Left lobe of liver (tissue), 2 donors: ENCODE measurements at places on chromosomes 13 and 19. TPM values are rescaled to one million over a fixed set of nuclear protein-coding genes. Genes with fewer than 3 reads are reported as not detected.

CFAP97D2 gene
- total RNA-seq: not detected

GRCh38 chr19:313988-314815 is 23.0 kb upstream of the PLPP2 start:
- no peak for DNase-seq

- no peak for DNase-seq
Observed at GRCh38 chr19:3573162-3573857, 566 bp downstream of the HMG20B start.

FPR3 gene
- 1.6 TPM for total RNA-seq

GRCh38 chr13:20998649-20999415 is 62.6 kb downstream of the LATS2 start:
- no peak for DNase-seq

LIM2 gene
- not detected for total RNA-seq

SLC25A41 gene
- total RNA-seq: 0.18 TPM

- no peak for DNase-seq
Observed at GRCh38 chr13:19519049-19519448, 42.3 kb downstream of the TPTE2 start.

- DNase-seq: no peak
Observed at GRCh38 chr13:41785402-41786172, 175.3 kb downstream of the VWA8 start.

DNA sequence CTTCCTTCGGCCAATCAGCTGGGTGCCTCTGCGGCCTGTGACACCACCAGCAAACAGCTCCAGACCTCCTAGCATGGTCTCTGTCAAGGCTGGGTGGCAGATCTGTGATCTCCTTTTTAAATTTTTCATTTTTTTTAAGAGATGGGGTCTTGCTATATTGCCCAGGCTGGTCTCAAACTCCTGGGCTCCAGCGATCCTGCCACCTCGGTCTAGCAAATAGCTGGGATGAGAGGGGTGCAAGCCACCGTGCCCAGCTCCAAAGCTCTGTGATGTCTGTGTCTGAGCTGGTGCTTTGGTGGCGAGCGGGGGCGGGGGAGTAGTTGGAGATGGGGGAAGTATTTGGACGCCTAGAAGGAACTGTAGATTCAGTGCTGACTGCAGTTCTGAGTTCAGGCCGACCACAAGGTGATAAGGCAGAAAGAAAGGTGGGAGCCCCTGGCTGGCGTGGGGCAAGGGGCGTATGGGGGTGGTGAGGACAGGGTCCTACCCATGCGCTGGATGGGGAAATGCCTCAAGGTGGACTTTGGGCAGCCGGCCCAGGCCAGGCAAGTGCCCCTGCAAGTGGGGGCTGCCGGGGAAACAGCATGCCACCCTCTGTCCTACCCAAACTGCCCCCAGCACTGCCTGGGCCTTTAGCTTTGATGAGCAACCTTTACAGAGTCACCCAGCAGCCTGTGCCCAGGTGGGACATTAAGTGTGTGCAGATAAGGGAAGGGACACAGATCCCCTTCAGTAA is 5.5 kb downstream of the DPP9 start:
- no peak for DNase-seq

- no peak for DNase-seq
Observed at GRCh38 chr19:1411255-1412191, 4.1 kb downstream of the DAZAP1 start.

- no peak for DNase-seq
Observed at GRCh38 chr13:78238911-78239310, 320.3 kb upstream of the EDNRB start.

DNA sequence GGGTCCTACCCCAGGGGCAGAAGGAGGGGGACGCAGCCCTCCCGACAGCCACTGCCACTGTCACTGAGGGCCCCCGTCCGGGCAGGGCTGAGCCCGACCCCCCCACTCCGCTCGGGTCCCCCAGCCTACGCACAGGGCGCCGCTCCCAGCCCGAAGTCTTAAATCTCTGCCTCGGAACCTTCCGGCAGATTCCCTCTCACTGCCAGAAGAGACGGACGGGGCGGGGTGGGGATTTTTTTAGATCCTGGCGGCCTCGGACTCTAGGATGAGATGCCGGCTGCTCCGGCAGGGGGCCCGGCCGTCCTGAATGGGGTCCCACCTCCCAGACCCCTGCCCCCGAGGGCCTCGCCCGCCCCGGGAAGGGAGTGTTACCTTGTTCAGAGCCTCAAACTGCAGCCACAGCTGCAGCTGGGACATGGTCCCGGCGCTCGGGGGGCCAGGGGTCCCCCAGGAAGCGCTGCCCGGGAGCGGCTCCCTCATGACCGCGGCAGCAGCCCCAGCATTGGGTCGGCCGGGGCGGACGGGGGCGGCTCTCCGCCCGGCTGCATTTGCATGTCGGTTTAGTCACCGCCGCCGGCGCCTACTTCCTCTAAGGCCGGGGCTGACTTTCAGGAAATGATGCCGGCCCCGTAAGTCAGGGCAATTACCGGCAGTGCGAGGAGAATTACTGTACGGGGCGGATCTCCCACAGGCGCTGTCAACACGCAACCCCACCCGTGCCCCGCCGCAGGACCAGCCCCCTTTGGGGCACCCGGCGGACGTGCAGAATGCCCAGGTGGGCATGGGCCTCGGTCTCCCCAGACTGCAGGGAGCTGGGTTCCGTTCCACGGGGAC is 28.1 kb downstream of the GPX4 start:
- DNase-seq: no peak

PALM3 gene
- total RNA-seq: 42.7 TPM

CLEC11A gene
- 2.8 TPM for total RNA-seq

HCN2 gene
- total RNA-seq: 0.30 TPM

- DNase-seq: no peak
Observed at GRCh38 chr19:1945899-1946298, 4.9 kb downstream of the CSNK1G2 start.

B3GNT3 gene
- 1.2 TPM for total RNA-seq

GRCh38 chr19:40200341-40201099 is 9.3 kb downstream of the MAP3K10 start:
- DNase-seq: no peak

PSG1 gene
- not detected for total RNA-seq

WDR62 gene
- 0.48 TPM for total RNA-seq

DNA sequence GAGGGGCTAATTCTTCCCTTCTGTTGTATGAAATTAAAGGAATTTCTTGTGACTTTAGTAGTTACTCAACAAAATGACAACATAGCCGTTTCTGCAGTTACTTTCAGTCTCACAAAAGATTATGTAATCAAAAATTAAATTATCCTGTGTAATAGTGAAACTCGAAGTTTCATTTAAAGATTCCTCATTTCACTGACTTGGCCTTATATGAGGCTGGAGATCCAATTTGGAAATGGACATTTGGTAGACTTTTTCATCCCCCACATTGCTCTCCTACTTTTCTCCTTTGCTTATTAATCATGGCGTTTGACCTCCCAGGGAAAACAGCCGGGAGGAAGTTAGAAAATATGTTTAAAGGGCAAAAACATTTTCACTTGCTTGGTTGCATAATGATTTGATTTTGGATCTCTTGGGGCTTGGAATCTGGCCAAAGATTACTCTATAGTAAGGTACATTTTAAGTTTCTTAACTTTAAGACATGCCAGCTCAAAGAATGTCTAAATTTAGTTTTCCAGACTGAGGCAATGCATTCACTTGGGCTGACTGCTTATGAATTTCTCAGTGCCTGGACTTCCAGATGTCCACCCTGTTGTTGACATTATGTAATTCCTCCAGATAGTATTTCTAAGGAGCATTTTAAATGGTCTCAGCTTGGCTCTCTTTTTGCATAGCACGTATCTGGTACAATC is 1364.9 kb upstream of the MIR17HG start:
- DNase-seq: no peak

DNA sequence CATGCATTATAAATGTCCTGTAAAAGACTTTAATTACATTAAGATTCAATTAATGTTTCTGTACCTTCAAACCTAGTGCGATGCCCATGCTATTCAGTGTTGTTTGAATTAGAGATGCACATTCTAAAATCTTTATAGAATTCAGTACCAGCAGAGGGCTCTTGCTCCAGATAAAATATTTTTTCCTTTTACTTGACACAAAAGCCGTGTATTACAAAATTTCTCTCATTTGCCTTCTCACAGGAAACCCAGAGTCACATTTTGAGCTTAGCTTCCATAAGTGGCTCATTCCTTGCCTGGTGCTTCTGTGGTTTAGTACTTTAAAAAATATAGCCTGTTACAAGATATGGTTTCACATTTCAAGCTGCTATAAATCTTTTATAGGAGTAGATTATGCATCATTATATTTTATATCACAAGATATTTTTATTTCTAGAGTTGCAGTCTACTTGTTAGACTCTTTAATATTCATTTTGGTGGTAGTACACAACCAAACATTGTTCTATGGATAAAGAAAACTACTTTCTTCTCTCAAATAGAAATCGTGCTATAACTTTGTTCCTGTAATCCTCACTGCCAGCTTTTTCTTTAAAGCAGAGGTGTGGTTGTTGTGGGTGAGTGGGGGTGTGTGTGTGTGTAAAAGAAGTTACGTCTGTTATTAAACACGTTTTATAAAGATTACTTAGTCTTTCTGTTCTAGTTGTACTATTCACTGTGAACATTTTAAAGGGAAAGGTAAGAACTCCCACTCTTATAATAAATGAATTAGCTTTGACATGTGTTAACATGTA is 101.4 kb downstream of the RNF17 start:
- DNase-seq: no peak

UGGT2 gene
- 7.3 TPM for total RNA-seq

TUBA3C gene
- total RNA-seq: not detected

GRCh38 chr13:104297075-104297474 is 1230.9 kb upstream of the SLC10A2 start:
- DNase-seq: no peak

FXYD3 gene
- total RNA-seq: 1.4 TPM

SMIM17 gene
- total RNA-seq: not detected
